ENCODE measurements at places on chromosomes 11 and 22. TPM values are rescaled to one million over a fixed set of nuclear protein-coding genes. Genes with fewer than 3 reads are reported as not detected.
A peak's percentile ranks its signal among the peaks of the same experiment; 100 is the strongest.

Gene GAL
- 0.23 TPM for polyA plus RNA-seq

Gene TUBA8
- 3.9 TPM for polyA plus RNA-seq

Gene KBTBD3
- 11.2 TPM for polyA plus RNA-seq

Gene PPP1CA
- 154 TPM for polyA plus RNA-seq

Gene APOA4
- not detected for polyA plus RNA-seq

Gene FXYD6
- 114 TPM for polyA plus RNA-seq

Gene DEFB131B
- 1.4 TPM for polyA plus RNA-seq

Gene USP2
- polyA plus RNA-seq = 10.4 TPM

Gene SLC17A6
- not detected for polyA plus RNA-seq

Gene MS4A4A
- polyA plus RNA-seq = 3.3 TPM

Gene CHRM4
- polyA plus RNA-seq = 0.18 TPM

DNA sequence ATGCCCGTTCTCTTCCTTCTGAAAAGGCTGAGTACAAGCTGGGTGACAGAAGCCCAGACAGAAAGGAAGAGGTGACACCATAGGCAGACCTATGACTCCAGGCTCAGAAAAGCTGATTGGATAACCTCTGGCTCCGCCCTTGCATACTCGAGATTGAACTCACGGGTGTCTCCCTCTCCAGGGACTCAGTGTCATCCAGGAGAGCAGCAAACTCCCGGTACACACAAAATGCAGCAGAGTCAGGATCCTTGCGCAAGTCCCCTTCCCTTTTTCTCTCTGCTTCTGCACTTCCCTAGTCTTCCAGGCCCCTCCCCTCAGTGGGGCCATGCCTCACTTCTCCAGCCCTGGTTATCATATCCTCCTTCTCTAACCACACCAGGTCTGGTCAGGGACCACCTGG, 9.8 kb downstream of the SCN4B start:
- DNase-seq = no peak

DNA sequence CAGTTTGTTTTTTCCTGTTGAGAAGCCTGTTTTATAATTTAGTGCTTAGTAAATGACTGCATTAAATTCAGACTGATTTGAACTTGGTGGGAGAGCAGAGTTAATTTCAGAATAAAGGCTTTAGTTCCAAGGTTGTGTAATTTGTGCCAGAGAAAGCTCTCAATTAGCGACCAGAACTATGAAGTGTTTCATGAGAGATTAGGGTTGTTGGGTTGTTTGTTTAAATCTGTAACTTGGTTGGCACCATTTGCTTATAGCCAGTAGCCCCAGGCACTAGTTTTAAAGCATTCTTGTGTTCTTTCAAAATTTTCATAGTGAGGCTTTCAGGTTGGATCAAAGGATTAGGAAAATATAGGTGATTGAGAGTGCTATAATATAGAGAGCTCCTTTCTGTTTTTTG, 25.5 kb downstream of the UVRAG start:
- no peak for DNase-seq

DNA sequence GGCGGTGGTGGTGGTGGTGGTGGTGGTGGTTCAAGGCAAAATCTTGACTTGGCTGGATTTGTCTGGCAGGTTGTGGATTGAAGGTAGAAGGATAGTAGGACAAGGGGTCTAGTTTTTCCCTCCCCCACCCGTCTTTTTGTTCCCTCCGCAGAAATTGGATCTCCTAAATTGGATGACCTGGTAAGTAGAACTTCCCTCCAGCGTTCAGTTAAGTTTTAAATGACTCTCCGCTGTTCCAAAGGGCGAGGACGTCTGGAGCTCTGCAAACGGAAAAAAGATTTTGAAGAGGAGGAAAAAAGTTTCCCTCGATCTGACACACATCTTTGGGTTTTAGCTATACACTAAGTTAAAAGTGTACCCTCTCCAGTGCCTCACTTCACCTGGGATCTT, 422 bp upstream of the LGR4 start:
- DNase-seq = no peak

DNA sequence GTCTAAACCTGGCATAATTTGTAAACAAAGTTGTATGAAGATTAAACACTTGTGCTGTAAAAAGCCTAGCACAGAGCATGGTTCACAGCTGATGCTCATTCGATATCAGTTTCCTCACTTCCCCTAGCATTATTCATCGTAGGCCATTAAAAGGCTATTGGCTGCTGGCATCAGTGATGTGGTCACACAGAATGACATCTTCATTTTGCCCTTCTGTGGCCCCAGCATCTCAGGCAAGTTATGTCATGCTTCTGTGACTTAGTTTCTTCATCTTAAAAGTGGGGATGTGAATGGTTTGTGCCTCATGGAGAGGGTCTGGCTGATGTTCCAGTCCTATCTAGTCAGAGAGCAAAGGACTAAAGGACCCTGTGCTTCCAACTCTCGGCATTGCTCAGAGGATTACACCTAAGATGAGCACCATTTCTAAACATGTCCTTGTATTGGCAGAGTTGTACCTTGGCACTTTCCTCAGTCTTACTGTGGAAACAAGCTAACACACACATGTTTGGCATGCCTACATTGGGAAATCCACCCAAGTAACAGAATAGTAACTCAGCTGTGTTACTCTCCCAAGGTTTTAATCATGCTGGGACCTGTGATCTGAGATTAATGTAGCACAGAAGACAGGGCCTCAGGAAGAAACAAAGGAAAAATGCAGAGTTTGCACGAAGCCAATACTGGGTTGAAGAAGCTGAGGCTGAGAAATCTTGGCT, 83.5 kb upstream of the OR9Q1 start:
- no peak for DNase-seq

GRCh38 chr11:101567071-101567470, 16.7 kb downstream of the TRPC6 start:
- no peak for DNase-seq

DNA sequence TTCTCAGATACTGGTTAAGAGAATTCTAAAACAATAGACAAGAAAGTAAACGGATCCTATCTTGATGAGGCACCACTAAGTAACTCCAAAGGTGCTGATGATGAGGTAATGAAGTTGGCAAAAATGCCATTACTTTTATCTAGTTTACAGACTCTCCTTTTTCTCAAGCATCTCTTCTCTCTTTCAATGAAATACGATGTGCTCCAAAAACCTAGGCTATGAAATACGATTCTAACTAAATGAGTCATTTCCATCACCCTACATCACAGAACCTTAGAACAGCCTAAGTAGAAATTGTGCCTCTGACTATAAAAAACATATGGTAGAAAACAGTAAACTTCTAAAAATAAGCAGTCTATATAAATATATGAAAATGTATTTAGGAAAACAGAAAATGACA, 58.9 kb upstream of the ARHGAP32 start:
- no peak for DNase-seq

- DNase-seq = no peak
These were observed 23.9 kb upstream of the NECTIN1 start for GRCh38 chr11:119752946-119753345.

DNA sequence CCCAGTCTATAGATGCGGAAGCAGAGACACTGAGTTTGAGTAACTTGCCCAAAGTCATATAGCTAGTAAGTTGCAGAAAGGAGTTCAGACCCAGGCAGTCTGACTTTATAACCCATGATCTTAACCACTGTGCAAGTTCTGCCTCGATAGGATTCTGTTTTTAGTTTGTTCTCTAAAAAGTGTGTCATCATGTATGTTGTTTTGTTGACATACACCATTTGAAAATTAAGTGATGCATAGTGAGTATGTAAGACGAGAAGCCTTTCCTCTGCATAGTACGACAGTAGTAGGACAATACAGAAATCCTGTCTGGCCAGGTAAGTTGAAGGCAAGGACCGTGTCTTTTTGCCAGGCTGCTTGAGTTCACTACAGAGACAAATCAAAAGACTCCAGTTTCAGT, 3.3 kb downstream of the ZC3H12C start:
- DNase-seq = no peak

- no peak for DNase-seq
These were observed 11.2 kb downstream of the SNRPD3 start for GRCh38 chr22:24566899-24567511.

- DNase-seq = no peak
These were observed 133.8 kb downstream of the OSBP2 start for GRCh38 chr22:30828187-30829155.

- DNase-seq = no peak
These were observed 43.6 kb downstream of the LRRC32 start for GRCh38 chr11:76626921-76627401.

- no peak for DNase-seq
These were observed 4.3 kb downstream of the TMEM132A start for GRCh38 chr11:60928563-60929001.

DNA sequence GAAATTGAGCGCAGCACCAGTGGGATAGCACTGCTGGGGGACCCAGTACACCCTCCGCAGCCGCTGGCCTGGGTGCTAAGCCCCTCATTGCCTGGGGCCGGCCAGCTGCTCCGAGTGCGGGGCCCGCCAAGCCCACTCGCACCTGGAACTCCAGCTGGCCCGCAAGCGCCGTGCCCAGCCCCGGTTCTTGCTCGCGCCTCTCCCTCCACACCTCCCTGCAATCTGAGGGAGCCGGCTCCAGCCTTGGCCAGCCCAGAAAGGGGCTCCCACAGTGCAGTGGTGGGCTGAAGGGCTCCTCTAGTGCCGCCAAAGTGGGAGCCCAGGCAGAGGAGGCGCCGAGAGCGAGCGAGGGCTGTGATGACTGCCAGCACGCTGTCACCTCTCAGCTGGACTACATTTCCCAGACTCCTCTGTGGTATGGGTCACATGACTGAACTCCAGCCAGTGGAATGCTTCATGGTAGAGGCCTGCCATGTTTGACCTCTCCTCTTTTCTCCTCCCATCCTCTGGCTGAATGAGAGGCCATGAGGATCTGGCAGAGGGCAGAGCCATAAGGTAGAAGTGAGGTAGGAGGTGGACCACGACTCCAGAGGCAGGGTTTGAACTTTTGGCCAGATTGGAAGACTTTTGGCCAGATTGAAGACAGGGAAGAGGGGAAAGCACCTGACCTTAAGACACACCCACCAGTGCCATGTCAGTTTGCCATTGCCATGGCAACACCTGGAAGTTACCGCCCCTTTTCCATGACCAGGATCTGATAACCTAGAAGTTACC, 6.2 kb downstream of the MRGPRD start:
- no peak for DNase-seq

GRCh38 chr11:119339589-119340334, 921 bp downstream of the C1QTNF5 start:
- DNase-seq = peak; percentile 73

DNA sequence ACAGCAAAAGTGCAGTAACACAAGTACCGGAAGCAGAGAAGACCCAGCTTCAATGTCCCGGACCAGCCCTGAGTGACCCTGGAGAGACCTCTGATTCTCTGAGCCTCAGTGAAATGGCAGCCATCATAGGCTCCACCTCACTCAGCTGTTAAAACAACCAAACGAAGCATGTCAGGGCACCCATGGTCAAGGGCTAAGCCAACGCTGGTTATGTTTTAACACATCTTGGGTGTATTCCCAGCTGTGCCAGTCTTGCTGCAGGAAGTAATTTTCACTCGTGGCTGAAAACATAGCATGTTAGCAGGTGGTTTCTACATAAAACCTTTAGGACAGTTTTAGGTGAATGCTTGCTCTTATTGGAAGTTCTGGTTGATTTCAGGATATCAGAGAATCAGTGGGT, 30.9 kb downstream of the LMO2 start:
- no peak for DNase-seq

- DNase-seq = no peak
These were observed 106.9 kb downstream of the CTNND1 start for GRCh38 chr11:57868491-57868890.

DNA sequence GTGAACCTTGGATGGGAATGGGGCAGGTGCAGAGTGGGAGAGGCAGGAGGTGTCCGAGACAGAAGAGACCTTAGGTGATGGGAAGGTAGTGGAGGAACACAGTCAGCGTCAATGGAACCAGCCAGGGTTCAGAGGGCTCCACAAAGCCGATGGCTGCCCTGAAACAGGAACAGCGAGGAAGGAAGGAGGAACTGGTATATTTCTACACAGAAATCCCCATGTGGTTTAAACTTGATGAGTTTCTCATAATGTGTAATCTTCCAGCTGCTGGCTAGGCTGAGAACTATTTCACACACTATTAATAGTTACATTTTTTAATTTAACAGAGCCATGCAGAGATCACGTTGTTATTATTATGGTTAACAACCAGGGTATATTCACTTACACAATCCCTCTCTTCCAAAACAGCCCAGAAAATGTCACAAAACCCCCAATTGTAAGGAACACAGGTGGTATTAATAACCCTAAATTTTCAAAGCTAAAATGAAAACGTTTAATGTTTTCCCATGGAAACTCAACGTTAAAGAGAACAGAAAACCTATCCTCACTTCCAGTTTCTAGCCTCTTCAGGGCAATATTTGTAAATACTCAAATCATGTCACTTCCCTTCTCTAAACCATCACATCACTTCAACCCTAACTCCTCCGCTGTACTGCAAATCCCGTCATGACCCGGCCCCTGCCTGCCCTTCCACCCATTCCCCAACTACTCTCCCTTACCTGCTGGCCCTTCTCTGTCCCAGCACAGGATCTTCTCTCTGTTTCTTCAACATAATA, 74.5 kb upstream of the ARFGAP3 start:
- no peak for DNase-seq

- no peak for DNase-seq
These were observed 8.6 kb downstream of the TTLL1 start for GRCh38 chr22:43080616-43081015.

DNA sequence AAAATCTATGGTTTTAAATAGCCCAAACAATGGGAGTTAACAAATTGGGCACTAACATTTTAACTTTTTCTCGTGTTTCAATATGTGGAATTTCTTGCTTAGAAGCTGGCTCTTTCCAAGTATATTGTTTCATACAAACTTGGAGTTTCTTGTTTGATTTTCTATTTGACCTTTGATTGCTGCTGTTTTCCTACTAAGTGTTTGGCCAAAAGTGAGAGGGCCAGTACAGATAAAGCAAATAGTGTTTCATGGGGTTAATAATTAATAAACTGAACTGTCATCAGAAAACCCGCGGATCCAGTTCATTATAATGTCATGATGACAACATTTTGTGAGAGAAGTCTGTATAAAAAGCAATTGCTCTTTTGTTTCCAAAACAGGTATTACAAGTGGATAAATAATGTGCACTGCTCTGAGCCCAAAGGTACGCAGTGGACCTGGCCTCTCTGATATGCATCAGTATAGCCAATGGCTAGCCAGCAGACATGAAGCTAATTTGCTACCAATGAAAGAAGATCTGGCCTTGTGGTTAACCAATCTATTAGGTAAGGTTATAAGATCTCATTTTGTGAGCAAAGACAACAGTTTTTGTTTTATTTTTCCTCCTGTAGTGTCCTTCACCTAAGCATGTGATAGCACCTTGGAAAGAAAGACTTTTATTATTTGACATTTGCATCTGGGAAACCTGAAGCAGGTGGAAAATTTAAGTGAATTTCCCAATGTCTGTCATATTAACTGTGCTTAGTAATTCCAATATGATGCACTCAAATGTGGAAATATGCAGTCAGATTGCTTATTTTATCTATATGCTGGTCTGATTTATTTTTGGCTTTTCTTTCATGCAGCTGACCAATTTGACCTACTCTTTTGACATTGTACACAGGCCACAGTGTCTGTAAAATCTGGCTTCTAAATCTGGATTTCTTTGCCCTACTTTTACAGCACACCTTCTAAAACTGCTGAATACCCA, 8.3 kb downstream of the GAS2 start:
- no peak for DNase-seq
